ENCODE measurements at places on chromosomes 4 and X.

- no peak for DNase-seq
Observed at GRCh38 chr4:189202182-189202868, 738.3 kb upstream of the FRG1 start.

DNA sequence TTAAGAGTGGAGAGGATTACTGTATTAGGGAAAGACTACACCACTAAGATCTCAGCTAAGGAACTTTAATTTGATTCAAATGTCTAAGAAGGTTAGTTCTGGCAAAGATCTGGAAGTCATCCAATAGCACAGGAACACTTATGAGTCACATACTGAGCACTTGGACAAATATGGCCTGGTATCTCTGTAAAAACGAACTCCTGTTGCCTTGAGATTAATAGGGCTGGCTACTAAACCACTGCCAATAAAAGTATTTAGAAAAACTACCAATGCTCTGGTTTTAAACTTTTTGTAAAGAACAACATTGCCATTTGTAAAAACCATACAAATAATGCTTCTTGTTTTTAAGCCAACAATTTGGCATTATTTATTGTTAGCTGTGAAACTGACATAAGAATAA, 70.5 kb downstream of the SEC24D start:
- DNase-seq: no peak

DNA sequence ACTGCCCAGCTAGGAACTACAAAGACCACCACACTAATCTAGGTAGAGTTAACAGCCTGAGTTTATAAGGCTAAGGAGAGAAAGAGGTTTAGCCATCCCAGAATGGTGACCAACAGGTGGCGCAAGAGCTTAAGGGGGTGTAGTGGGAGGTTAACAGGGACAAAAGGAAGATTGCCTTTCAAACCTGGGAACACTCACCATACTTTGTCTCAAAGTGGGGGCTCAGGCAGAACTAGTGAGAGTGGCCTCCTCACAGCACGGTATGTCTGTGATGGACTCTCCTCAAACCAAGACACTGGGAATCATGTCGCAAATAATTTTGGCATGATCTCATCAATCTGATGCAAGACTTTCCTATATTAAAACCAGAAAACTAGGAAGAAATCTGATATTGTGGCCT, 23.4 kb downstream of the CCNI start:
- peak; percentile 65 for DNase-seq

DNA sequence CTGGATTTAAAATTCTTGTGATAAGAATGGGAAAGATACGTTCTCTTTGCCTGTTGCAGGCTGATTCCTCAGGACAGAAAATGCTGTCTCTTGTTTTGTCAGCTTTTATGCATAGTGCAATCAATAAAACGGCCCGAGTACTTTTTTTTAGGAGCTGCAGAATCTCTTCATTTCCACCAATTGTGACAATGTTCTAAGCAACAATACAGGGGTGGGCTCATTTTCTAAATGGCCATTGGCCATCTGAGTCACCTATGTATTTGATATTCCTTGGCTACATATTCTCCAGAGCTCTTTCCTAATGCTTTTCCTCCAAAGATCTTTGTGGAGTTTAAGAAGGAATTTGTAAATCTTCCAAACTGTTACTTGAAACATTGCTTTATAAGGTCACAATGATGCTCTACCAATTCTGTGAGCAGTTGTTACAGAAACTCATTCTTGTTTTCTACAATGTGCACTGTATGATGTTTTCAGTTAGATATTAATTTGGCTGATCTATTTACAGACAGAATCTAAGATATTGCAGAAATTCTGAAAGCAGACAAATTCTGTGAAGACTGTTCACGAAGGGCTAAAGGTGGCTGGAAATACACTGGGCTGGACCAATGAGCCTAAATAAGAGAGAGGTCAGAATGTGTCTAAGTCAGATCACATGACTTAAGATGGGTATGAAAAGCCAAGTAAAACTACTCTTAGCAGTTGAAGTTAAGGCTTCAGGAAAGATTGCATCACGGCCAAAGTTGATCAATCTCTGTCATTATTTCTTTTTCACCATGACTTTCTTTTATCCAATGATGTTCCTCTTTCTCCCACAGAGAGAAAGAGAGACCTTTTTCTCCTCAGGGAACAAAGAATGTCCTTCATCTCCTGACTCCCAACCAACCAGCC, 33.4 kb downstream of the TAPT1 start:
- DNase-seq: no peak

GRCh38 chr4:52750819-52751486, at the start of gene ERVMER34-1:
Gene ERVMER34-1 (minus strand): TSS chr4:52751425. CDS start chr4:52745520, 5,905 bp downstream.
- DNase-seq: no peak

- no peak for DNase-seq
Observed at GRCh38 chr4:111991163-111991562, 154.1 kb upstream of the FAM241A start.

DNA sequence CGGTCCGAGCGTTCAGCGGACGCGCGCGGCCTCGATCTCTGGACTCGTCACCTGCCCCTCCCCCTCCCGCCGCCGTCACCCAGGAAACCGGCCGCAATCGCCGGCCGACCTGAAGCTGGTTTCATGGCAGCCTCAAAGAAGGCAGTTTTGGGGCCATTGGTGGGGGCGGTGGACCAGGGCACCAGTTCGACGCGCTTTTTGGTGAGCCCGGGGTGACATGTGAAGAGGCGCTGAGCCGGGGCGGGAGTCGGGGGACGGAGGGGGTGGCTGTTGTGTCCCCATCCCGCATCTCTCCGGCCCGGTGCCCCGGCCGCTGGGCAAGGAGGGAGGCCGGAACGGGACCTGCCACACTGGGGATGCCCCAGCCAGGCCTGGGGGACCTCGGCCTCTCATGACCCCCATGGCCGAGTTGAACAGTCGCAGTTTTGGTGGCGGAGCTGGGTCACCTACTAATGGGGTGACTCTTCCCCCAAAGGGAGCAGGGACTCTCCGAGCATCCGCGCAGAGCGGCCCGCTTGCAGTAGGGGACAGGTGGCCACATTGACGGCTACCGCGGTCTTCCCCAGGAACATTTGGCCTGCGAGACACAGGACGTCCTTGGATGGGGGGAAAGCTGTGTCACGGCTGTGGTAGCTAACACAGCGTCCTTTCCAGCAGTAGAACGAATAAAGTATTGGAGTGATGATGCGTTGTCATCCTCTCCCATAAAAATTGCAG, at the start of gene GK:
TSS of gene GK (plus strand) at position 9 of the 717 bp plus-strand sequence. CDS start at position 124, 115 bp downstream.
- DNase-seq: no peak

GRCh38 chr4:44804301-44804700, 77.9 kb upstream of the GNPDA2 start:
- DNase-seq: no peak

- no peak for DNase-seq
Observed at GRCh38 chrX:44314259-44314734, 29.2 kb downstream of the EFHC2 start.

DNA sequence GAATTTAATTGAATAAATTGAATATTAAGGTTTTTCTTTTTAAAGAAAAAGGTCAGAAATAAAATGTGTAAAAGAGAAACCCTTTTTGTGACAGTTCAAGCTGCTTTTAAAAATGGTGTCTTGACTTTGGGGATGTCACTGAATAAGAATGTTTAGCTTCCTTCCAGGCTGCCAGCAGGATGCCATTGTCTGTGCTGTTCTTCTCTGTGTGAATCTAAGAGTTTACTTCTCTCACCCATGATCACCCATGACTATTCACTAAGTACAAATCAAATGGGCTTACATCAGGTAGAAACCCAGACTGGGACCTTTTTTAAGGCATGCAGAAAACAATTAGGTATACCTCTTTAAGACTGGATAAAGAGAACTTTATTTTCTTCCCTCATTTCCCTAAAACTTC, 115.3 kb downstream of the DACH2 start:
- DNase-seq: no peak

- peak; percentile 89 for DNase-seq
Observed at GRCh38 chrX:71068044-71068918, at the start of gene SNX12. Gene SNX12 (minus strand): TSS chrX:71068334. CDS start chrX:71068306, 28 bp downstream.

DNA sequence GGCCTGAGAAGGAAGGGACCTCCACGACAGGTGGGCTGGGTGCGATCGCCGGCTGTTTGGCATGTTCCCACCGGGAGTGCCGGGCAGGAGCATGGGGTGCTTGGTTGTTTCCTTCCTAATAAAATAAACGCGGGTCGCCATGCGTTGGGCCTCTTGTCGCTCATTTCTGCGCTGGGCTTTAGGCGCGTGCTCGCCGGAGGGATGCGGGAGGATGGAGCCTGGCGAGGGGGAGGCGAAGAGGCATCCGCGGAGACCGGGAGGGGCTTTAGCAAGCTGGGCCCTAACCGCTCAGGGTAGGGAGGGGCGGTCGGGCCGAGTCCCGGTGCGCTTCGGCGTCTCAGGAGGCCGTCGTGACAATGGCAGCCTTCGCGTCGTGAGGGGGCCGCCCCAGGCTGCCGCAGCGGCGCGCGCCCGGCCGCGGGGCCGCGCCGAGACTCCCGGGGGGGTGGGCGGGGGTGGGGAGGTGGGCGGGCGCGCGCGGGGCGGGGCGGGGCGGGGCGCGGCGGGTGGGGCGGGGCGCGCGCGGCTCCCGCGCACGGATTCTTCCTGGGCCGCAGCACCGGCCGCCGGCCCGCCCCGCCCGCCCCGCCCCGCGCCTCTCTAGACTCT, 476 bp upstream of the GDI1 start:
- peak; percentile 20 for DNase-seq

GRCh38 chr4:108172753-108173598, 4.2 kb upstream of the LEF1 start:
- peak; percentile 20 for DNase-seq

DNA sequence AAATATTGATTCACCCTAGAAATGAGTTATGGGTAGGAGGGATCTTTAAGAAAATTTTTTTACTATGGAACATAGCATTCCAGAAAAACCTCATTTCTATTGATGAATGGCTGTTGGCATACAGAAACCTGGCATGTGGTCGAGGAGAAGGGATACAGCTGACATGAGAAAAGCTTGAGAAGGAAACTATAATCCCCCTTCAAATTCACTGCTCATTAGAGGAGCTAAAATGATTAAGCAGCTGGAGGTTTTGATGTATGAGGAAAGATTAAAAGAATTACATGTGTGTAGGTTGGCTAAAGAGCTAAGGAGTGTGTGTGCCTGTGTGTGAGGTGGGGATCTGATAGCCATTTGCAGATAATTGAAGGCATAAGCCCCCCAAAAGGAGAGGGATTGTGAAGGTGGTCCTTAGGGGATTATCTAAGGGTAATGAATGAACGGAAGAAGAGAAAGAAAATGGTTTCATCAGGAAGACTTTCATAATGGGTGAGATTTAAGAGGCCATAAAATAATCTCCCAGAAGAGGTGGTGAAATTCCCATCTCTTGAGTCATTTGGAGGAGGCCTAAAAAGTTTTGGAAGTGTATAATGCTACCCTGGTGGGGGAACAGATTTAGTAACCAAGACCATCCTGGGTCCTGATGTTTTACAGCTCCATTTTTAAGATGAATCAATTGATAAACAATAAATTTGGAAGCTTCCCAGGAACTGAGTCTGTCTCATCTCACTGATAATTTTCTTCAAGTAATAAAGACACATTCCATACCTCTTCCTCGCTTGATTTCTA, 272.0 kb upstream of the HAND2 start:
- DNase-seq: no peak

Measured in stimulated activated effector memory CD8-positive, alpha-beta T cell treated with anti-CD3 and anti-CD28 coated beads, Interleukin-12 subunit alpha, Interleukin-12 subunit beta, amount 100 ng/mL, for 72 hours (primary cell).